ENCODE measurements at places on chromosomes 1 and 21.
A peak's percentile ranks its signal among the peaks of the same experiment; 100 is the strongest.

DNA sequence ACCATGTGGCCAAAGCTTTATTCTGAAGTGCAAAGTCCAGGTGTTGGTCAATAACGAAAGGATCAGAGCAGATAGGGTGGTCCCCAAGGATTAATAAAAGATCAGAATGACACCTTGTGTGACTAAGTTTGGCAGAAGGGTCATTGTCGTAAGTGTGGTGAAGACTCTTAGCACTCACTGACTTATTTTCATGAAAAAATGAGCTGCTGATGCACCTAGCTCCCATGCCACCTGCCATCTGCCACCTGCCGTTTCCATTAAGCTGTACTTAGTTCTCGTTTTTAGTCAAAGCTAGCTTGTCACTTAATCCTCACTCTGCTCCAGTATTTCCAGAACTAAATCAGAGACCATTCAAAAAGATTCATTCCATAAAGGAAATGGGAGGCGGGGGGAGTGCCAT lies 112.6 kb downstream of the SEC16B start:
- no peak for DNase-seq

- DNase-seq = no peak
These were observed 36.7 kb downstream of the DISP3 start for GRCh38 chr1:11515368-11516300.

DNA sequence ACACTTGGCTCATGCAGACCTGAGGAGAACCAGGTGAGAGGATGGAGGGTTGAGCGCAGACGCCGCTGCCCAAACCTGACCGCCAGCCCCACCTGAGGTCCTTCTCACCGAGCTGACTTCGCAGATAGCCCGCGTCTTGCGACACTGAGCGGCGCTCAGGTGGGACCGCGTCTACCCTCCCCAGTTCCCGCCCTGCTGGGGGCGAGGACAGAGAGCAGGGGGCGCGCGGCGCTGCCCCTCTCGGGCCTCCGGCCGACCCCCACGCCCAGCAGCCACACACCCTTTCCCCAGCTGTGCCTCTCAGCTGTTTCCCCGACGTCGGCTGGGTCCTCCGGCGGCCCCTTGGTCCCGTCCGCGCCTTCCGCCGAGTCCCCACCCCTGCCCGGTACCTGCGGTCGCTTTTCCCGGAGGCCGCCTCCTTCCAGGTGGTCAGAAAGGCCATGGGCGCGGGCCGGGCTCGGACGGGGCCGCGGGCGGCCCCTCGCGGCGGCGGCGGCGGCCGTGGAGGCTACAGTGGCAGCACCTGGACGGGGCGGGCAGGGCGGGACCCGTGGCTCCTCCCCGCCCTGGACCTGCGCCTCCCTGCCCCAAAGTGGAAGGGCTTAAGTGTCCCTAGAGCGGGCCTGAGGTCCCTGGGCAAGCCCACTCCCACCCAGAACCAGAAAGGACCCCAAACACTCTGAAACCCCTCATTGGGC lies 14.4 kb upstream of the TTC39A start:
- DNase-seq = no peak

DNA sequence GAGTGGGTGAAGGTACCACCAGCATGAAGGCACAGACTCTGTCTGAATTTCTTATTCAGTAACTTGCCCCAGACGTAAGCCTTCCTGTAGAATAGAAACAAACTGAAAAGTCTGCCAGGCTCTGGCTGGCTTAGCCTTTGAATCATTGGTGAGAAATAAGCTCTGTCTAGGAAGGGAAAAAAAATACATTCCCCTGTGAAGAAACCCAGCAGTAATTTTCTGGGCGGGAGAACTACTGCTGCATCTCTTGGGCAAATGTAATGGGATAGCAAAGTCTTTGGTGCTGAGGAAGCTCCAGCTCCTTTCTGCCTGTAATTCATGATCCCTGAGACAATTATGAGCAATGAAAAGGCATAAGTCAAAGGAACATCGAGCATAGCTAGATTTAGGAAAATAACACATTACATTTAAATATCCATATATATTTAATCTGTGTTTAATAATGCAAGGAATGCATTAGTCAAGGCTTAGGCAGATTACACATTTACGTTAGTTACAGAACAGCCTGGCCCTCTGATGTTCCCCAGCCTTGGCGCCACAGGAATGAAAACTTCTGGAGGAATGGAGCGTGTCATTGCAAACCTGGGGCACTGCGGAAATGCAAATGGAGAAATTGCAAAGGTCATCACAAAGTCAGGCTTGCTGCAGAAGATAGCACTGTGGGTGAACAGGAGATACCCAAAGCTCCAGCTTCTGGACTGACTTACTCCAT lies 216.3 kb upstream of the CAMK1G start:
- no peak for DNase-seq

DNA sequence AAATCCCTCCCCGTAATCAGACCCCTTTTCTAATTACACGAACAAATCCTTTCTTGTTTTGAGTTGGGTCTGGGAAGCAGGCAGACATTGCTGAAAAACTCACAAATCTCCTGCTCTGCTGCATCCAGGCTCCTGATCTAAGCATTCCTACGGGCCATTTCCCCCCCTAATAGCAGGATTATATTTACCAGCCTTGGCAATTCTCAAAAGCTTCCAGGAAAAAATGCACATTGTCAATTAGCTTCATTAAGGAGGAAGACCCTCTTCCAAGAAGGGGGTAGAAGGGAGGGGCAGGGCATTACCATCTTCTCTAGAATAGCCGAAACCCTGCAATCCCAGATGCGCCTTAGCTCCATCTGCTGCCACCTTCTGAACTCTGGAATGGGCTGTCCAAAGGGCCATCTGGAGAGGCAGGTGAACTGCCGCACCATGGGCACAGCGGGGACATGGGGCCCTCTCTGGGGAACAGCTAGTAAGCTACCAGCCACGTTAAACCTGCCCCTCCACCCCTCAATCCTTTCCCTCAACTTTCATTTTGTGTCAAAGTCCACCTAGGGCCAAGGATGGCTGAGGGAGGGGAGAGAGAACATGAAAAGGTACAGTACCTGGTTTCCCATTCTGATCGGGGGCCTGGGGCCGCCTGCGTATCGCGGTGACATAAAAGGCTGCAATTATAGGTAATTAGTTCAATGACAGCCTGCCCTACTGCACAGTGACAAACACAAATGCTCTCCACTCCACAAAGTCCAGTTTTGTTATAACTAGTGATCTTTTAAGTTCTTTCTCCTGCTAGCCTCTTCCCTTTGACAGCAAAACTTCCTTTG lies 56.8 kb downstream of the MRPL37 start:
- DNase-seq = no peak

GRCh38 chr1:207811920-207812720 lies 60.3 kb downstream of the CD46 start:
- peak; percentile 18 for DNase-seq

DNA sequence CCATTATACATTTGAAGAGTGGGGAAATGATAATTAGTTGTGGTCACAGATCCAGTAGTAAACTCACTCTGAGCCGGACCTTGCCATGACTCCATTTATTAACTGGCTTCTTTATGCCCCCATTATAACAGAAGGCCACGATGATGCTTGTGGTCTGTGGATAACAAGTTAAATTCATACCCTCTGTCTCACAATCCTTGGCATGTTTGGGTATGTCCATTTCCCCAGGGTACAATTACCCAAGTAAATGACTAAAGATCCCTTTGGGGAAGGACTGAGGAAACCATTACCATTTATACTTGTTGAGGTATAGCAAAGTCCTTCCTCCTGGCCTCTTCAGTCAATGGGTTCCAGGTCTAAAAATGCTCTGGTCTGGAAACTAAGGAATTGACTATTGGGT lies 7.3 kb upstream of the USP1 start:
- no peak for DNase-seq

GRCh38 chr1:22553991-22554522 lies 9.2 kb upstream of the EPHA8 start:
- DNase-seq = no peak

GRCh38 chr21:31912501-31912900 lies 39.7 kb downstream of the HUNK start:
- no peak for DNase-seq

- peak; percentile 40 for DNase-seq
These were observed 135.8 kb downstream of the SYF2 start for GRCh38 chr1:25096307-25097150.

- no peak for DNase-seq
These were observed 48.2 kb downstream of the COQ8A start for GRCh38 chr1:226988334-226988666.

DNA sequence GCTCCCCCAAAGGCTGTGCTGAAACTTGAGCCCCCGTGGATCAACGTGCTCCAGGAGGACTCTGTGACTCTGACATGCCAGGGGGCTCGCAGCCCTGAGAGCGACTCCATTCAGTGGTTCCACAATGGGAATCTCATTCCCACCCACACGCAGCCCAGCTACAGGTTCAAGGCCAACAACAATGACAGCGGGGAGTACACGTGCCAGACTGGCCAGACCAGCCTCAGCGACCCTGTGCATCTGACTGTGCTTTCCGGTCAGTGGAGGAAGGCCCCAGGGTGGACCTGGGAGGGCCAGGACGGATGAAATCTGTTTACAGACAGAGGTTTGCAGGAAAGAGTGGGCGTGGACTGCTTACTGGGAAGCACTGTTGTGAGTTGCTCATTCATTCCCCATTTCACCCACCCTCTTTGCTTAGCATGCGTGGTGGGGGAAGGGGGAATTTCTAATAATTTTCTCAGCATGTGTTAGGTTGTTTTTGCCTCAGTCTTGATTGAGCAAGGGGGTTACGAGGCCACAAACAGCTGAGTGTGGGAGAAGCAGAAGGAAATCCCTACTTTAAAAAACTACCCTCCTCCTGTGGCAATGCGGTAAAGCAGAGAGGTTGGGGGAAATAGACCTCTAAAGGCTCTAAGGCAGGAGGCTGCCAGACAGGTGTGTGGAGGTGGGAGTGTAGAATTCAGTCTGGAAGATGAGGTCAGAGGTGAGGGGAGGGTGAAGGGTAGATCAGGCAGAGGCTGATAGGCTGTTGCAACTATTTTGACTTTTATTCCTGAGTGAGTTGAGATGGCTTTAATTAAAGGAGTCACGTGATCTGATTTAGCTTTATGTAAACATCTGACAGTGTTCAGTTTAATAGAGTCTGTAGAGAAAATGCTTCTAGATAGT lies 1.3 kb downstream of the FCGR2A start:
- DNase-seq = no peak

DNA sequence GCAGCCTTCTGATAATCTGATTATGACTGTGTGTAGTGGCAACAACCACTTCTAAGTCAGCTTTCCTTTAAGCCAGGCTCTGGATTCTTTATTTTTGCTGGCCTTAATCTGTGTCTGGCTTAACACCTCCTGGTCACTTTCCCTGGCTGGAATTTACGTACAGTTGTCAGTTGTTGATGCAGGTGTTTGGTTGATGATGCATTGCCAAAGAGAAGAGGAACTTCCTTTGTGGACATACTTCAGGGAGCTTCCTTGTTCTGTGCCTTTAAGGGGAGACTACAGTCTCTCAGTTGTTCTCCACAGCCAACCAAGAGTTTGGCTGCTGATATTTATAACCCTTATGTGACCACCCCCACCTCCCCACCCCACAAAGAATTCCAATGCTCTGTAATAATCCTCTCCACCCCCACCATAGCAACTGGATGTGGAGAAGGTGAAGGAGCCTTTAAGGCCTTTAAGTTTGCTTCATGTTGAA lies 96.0 kb upstream of the BMP8A start:
- DNase-seq = peak; percentile 84

DNA sequence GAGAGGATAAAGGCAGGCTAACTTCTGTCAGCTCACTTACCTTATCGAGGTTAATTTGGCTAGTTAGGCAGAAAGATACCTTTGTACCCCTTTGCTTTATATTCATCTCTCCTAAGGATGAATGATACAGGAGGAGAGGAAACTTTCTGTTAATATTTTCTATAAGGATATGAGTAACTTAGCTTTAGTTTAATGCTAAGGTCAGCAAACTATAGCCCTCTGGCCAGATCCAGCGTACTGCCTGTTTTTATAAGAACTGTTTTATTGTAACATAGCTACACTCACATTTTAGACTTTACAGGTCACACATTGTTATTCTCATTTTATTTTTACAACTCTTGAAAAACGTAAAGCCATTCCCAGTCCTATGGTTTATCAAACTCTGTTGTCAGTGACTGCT lies 18.1 kb downstream of the DHX9 start:
- no peak for DNase-seq

GRCh38 chr21:15010645-15011044 lies 54.2 kb downstream of the NRIP1 start:
- DNase-seq = no peak

- DNase-seq = no peak
These were observed 78.3 kb downstream of the NDUFS5 start for GRCh38 chr1:39104158-39105060.

DNA sequence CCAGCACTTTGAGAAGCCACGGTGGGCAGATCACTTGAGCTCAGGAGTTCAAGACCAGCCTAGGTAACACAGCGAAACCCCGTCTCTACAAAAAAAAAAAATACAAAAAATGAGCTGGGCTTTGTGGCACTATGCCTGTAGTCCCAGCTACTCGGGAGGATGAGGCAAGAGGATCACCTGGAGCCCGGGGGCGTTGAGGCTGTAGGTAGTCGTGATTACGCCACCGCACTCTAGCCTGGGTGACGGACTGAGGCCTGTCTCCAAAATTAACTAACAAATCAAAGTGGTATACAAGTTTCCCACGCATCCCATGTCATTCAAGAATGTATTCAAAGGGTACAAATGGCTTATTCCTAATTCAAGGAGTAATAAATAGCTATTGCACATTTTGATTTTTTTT lies 2.4 kb downstream of the AUNIP start:
- DNase-seq = no peak

DNA sequence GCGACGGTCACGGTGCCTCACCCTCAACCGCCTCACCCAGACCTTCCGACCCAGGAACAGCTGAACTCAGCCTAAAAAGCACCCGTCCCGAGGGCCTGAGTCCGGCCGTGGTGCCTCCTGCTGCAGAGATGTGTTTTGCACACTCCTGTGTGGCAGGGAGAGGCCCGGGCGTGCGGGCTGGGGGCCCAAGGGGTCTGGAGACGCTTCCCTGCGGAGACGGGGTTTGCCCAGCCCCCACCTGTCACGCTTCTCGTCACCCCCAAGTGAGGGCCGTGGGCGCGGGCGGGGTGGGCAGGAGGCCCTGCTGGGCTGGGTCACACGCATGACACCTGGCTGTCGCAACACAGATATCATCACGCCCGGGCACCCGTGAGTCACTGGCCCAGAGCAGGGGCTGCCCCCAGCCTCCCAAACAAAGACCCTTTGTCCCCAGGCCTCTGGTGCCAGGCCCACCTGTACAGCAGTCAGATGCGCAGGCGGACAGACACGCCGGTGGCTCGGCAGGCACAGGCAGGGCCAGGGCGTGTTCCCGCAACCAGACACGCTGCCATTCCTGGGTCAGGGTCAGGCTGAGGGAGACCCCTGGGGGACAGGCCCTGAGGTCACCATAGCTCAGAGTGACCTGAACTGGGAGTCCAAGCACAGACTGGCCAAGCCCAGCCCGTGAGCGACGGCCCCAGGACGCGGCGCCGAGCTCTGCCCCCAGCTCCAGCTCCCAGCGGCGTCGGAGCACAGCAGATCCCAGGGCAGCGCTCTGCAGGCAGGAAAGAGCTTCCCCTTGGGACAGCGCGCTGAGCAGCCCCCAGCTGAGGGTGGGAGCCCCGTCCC lies 6.1 kb downstream of the B3GALT6 start:
- DNase-seq = no peak

- DNase-seq = no peak
These were observed 427.4 kb upstream of the NCAM2 start for GRCh38 chr21:20570824-20571232.

Measured in AG08395 (cell line).